ENCODE measurements at places on chromosomes 4 and X.

DNA sequence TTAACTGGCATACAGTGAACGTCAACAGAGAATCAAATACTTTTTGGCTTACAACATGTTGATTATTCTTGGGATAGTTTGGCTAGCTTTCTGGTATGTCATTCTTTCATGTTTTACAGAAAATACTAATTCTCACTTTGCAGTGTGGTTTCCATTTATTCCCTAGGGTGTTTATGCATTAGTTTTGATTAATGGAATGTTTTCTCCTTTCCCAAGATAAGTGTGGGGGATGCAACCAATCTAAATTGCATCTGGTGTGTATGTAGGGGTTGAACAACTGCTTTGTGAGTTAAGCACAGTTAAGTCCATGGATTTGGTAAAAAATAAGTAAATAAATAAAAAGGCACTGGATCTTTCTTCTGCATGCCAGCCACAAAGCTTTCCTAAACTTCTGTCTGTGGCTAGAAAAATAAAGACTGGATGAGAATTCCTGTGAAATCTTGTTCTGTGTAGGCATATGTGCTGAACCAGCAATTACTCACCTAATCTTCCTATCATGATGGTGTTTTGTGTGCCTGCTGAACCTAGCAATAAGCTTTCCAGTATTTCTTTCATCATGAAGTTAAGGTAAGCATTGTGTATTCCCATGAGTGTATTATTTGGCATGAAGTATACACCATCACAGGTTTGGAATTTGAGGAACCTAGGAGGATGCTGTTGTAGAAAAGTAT, 50.6 kb upstream of the TENM3 start:
- DNase-seq, result no peak

DNA sequence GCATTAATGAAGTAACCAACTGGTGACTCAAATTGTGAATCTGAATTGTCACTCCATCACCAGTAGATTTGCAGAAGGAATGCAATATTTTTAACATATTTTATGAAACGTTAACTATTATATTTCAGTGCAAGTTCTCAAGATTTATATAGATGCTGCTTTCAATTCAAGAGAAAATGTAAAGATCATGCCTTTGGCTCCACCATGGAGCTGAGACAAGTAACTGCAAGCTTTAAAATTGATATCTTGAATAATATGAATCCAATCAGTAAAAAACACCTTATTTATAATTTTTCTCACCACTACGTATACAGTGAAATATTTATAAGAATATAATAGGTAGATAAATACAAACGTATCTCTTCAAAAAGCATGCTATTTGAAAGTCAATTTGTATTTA, 27.8 kb upstream of the GALNTL6 start:
- no peak for DNase-seq

GRCh38 chr4:36392024-36392423, 110.6 kb downstream of the DTHD1 start:
- no peak for DNase-seq

- no peak for DNase-seq
Measured at GRCh38 chrX:9573282-9574106, 108.6 kb downstream of the TBL1X start.

DNA sequence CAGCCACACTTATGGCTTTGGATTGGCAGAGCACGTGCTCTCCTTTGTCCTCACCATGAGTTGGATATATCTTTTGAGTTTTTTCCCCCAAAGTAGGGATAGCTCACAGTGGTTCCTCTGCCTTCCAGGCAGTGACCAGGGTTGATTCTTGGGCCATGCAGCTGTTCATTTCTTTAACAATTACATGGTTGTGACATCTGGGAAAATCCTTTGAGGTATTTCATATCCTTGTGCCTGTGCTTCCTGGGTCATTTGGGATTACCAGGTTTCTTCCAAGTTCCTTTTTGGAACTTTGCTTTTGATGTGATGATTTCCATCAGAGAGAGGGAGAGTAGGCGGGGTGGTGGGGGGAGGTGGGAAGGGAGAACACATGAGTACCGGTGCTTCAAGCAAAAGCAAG, 15.6 kb downstream of the BCORL1 start:
- DNase-seq, result no peak

DNA sequence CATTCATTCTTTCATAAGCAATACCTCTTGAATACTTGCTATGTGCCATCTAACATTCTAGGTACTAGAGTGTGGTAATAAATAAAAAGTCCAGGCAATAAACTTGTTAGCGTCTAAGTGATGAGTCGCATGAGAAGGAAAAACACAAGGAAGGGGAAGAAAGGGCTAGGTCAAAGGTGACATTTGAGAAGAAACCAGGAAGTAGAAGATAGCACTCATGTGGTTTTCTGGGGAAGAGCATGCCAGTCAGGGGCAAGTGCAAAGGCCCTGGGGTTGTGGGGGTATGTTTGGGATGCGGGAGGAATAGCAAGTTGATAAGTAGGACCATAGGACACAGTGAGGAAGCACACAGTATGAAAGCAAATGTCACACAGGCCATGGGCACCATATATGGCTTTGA, 157.0 kb downstream of the TSPAN5 start:
- DNase-seq, result no peak

DNA sequence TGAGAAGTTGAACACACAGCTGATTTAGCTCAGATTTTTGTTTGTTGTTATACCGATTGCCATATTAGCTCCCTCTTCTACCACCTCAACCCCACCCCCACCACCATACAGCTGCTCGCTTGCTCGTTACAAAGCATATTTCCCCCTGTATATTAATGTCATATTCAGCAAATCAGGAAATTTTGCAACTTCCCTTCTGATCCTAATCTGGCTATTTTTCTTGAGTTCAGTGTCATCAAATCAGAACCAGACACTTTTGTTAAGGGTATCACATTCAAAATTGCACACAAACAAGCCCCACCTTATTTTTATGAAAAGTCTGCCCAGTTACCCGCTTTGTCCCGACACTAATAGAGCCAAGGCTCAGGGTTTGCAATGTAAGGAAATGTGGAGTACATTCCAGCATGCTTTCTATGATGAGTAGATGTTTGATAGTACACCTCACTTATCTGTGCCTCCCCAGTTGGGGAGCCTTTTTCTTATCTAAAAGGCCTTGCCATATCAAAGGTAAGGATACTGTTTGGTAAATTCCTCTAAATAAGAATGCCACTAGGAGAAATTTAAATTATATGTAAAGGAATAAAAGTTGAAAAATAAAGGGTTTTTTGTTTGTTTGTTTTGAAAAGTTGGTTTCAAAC, 212.2 kb downstream of the CBR4 start:
- no peak for DNase-seq

DNA sequence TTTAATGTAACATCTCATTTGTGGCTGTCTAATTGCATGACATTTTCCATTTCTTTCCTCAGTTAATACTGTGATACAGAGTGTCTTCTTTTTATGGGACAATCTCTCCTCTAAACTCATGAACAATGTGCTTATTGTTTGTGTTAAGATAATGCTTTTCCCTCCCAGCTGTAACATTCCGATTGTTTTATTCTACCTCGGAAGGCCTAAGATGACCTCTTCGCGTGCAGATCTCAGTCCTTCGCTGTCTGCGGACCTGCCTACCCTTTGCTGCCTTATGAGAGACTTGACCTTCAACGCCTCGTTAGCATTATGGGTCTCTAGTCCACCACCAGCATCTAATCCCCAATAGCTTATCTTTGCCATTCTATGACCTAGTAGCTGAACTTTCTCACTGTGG, 29.8 kb upstream of the ZFP42 start:
- no peak for DNase-seq

GRCh38 chr4:184648054-184648312, 1.3 kb downstream of the CASP3 start:
- no peak for DNase-seq

DNA sequence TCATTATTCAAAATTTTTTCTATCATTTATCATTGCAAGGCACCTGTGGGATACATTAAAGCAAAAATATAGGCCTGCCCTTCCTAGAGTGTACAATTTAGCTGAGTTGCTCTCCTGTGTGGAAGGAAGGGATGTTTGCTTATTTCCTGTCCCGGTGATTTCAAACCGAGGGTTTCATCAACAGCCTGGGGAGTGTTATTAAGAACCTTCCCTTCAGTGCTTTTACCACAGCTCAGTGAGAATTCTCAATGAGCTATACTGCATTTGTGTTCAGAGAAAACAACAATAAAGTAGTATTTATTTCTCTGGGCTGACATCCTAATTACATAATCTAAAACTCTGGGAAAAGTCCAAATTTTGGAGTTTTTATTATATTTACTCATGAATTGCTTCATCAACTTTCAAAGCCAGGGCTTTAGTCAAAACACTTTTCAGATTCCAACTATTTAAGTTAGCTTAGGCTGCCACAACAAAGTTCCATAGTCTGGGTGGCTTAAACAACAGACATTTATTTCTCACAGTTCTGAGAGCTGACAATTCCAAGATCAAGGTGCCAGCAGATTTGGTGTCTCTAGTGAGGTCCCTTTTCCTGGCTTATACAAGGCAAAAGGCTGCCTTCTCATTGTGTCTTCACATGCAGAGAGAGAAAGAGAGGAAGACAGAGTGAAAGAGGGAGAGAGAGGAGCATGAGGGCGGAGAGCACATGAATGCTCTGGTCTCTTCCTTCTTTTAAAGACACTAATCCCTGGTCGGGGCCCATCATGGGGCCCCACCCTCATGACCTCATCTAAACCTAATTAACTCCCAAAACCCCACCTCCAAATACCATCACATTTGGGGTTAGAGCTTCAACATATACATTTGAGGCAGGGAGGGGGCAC, 62.6 kb downstream of the MMRN1 start:
- DNase-seq, result no peak

- DNase-seq, result no peak
Measured at GRCh38 chr4:2827874-2828751, 15.5 kb upstream of the ADD1 start.

DNA sequence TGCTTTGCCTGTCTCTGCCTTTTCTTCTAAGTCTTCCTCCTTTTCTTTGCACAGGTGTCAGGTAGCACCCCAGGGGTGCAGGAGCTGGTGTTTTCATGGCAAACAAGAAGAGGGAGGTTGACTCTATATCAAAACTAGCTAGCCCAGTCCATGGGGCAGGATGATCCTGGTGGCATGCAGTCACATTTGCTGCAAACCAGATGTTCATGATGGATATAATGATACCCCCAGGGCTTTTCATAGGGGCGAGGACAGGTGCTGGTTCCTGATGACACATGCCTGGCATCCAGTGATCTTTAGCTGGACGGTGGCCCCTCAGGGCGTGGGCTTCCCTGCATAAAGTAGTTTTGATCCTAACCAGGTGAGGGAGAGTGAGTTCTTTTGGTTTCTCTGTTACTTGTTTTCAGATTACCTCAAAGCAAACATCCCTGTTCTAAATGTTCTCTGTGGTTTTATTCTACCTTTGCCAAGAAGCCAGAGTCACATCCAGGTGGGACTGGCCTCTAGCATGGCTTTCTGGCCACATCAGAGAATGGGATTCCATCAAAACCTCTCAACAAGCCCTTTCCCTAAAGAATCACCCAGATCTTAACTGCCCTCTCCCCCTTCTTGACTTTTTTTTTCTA, 11.2 kb upstream of the UBA6 start:
- DNase-seq, result no peak

- DNase-seq, result no peak
Measured at GRCh38 chrX:112266136-112266535, 183.6 kb upstream of the TRPC5 start.

DNA sequence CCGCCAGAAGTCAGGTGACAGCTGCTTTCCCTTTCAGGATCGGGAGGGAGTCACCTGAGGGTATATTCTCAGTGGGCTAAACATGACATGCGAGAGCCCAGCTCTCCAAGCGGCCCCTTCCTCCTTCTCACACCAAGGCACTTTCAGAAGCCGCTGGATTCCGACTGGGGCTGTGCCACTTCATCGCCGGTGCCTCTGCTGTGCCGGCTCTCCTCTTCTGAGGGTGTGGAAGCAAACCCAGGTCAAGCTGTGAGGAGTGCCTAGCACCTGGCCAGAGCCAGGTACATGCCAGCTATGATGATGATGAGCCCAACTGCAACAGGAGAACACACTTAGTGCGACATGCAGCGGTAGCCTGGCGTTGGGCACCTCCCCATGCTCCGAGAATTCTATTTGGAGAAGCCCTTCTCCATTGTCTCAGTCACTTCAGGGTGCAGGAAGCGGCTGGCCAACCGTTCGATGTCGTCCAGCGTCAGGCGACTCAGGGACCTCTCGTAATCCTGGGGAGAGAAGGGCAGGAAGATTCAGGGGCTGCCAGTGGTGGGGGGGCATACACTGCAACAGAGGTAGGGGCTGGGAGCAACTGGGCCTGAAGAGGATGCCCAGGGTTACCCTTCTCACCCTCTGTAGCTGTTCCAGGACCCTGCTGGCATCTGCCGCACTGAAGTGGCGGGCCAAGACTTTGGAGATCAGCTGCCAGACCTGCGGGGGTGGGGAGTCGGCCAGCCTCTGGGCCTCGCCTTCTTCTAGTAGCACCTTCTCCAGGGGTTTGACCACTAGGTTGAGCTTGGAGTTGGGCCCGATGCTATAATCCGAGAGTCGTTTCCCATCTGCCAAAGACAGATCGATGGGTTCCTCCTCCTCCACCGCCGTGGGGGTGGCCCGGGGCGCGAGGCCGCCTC, 1.0 kb downstream of the UBL4A start:
- DNase-seq, result no peak

GRCh38 chr4:93461541-93461940, 367.0 kb upstream of the ATOH1 start:
- DNase-seq, result no peak

- DNase-seq, result no peak
Measured at GRCh38 chr4:87855559-87855958, 22.8 kb downstream of the MEPE start.

DNA sequence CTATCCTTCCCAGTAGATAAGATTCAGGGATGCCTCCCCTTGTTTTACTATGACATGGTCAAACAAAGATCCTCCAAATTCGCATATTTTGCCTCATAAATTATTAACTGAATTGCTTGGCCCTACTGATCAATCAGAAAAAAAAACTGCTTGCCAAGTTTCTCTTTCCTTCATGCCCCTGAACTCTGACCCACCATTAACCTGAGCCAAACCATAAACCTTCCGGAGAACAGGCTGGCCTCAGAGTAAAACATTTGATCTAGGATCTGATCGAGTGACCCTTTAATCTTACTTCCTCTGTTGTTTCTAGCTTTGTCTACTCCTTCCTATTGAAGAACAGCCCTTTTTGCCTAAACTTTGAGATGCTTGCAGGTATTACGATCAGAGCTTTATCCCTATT, 209.7 kb upstream of the FAM47A start:
- no peak for DNase-seq

DNA sequence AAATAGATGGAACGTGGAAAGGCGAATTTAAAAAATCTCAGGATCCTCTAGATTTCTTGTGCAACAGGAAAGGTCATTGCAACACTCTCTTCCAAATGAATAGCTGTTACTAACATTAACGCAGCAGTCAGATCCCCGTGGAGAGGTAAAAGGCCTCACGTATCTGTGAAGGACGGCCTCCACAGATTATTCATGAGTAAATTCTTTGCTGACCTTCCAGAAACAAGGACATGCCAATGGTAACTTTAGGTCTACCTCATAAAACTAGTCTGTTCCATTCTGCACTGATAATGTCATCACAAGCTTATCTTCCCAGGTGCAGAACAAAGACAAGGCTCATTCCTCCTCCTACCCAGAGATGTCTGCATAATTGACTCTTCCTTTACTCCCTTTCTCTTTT, 16.1 kb upstream of the REPS2 start:
- no peak for DNase-seq
